Stimulated activated CD4-positive, alpha-beta T cell treated with anti-CD3 and anti-CD28 coated beads, Interleukin-12 subunit alpha, Interleukin-12 subunit beta, amount 100 ng/mL, for 24 hours (primary cell): ENCODE measurements at places on chromosomes 3 and 15.

DNA sequence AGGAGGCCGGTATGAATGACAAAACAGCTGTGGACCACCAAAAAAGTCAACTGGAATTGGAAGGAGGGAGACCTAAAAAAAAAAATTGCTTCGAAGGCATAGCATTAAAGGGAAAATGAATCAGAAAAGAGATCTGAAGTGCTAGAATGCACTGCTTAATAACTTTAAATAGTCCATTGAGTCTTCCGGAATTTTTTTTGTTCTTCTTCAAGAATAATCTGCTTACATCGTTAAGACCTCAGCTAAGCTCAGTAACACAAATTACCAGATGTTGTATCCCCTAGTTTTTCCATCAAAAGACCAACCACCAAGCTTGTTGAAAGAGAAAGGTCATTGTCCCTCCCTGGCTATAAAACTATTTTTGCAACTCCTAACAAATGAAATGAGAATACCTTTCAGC lies 560.5 kb downstream of the NR2F2 start:
- no peak for DNase-seq

DNA sequence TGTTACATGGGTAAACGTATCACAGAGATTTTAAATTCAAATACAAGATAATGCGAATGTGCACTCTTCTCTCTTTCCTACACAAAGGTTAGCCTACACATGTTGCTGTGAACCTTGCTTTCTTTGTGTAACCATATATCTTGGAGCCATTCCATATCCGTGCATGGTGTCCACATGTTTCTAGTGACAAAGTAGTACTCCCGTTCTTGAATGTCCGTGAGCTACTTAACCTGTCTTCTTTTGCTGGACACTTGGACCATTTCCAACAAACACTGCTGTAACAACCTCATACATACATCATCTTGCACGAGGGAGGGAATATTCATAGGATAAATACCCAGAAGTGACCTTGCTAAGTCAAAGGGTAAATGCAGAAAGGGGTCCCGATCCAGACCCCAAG lies 75.0 kb downstream of the STRIT1 start:
- DNase-seq, result no peak

GRCh38 chr3:47414666-47415587 lies 34.1 kb downstream of the PTPN23 start:
- no peak for DNase-seq

GRCh38 chr15:40430271-40430805 lies 10.4 kb upstream of the BAHD1 start:
- DNase-seq, result no peak

- DNase-seq, result no peak
These were observed 226.0 kb upstream of the CHRM5 start for GRCh38 chr15:33742306-33742705.

DNA sequence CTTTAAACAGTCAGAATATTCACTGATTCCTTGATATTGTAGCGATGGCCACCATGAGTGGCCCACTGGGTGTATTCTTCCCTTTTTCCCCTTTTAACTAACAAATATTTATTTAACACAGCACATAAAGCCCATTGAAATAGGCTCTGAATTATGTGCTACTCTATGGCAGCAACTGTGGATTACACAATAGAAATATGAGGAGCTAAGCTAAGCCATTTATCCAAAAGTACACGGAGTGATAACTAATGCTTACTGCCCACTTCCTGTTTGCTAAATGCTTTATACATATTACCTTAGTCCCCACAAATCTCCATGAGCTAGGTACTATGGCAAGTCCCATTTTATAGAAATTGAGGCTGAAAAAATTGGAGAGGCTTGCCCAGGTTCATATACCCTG lies 17.9 kb downstream of the ILDR1 start:
- no peak for DNase-seq

GRCh38 chr15:40075298-40076044 lies 33.2 kb downstream of the BMF start:
- DNase-seq, result no peak

GRCh38 chr3:170623524-170623923 lies 37.6 kb upstream of the SLC7A14 start:
- DNase-seq, result no peak

DNA sequence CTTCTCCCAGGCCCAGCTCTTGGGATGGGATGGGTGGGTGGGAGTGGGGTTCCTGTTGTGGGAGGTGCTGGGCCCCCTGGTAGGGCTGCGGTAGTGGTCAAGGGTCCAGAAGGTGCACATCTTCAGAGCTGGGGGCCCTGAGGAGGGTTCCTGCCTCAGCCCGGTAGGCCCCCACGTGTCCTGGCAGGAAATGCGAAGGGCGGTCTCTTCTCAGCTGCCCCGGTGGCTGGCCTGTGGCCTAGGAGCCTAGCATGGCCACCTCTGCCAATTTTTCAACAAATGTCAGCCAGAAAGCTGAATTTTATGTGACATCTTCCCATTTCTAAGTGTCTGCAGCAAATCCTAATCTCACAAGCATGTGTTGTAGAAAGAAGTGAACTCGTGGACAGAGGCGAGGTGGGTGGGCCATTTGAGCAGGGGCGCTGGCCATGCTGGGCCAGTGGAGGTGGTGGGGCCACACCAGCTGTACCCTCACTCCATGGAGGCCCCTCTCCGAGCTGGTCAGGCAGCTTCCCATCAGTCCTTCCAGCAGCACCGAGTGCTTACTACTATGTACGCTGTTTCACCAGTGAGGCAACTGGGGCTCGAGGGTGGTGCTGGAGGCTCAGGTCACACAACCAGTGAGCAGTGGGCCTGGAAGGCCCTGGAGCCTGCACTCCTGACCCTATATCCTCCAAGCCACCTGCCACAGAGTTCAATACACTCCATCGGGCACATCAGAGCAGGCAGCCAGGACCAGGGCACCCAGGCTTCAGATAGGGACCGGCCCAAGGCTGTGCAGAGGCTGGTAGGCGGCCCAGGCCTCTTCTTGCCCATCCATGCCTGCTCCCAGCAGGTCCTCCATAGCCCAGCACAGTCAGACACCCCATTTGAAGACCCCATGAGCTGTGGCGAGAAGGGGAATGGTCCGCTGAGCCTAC lies 23.2 kb downstream of the FBLN2 start:
- no peak for DNase-seq

DNA sequence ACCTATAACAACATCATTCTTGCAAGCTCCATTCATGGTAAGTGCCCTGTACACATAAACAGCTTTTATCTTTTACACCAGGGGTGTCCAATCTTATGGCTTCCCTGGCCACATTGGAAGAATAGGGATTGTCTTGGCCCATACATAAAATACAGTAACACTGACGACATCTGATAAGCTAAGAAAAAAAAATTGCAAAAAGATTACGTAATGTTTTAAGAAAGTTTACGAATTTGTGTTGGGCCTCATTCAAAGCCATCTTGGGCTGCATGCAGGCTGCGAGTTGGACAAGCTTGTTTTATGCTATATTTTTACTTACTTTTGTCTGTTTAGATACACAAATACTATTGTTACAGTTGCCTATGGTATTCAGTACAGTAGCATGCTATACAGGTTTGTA lies 31.6 kb downstream of the ZNF654 start:
- DNase-seq, result no peak

GRCh38 chr15:82810890-82811426 lies 1.5 kb downstream of the WHAMM start:
- DNase-seq, result peak; percentile 3

DNA sequence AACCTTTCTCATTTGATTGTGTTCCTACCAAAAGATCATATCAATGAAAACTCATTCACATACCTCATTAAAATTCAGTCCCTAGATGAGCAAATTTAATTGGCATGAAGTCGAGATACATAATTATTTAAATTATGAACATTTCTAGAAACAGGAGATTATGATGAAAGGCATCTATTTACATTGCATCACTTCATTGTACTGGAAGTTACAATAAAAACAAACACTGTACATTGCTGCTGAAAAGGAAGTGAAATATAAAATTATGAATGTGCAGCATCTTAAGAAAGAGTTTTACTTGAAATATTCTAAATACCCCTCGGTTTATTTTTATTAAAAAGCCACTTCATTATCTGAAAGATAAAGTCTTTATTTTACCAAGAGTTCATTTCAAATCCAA lies 163.4 kb upstream of the ZNF385D start:
- no peak for DNase-seq

DNA sequence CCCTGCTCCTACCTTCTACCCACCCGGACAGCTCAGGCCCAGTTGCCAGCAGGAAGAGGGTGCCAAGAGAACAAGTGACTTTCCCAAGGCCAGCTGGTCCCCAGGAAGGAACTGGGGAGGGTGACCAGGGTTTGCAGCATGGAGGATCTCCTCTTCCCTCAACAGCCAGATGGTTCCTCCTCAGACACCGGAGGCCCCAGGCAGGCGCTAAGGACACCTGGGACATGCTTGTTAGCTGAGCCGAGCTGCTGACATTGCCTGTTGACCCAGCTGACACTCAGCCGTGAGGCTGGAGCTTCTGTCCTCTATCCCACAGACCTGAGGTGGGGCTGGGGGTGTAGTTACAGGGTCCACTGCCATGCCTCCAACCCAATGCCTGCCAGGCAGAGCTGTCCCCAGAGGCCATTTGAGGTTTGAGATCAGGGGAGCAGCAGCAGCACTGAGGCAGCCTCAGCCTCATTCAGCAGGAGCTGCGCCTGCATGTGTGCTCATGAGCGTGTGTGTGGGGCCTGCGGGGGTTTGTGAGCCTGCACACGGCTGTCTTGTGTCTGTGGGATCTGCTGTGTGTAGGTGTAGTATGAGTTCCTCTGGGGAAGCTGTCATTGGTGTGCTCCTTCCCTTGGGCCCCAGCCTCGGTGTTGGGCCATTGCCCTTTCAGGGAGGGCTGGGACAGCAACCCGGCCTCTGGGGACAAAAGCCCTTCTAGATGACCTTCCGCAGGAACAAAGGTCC lies 7.1 kb downstream of the CPLX3 start:
- DNase-seq, result no peak

GRCh38 chr3:48915296-48915695 lies 3.3 kb upstream of the ARIH2 start:
- no peak for DNase-seq

GRCh38 chr3:16388850-16389441 lies 123.9 kb downstream of the OXNAD1 start:
- DNase-seq, result no peak

DNA sequence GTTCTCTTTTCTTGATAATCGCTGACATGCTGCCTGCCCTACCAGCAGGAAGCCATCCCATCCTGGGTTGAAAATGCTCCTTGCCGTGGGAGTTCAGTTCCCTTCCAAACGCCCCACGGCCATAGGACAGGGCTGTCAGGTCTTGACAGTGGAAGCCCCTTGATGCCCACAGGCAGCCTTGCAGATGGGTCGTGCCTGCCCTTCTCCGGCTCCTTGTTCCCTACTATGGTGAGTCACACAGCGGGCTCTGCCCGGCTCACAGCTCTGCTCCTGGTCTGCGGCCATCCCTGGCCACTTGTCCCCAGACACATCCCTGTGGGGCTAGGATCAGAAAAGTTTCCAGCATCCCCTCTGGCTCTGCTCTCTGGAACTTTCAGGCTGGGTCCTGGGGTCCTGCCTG lies 6.2 kb upstream of the APBA2 start:
- no peak for DNase-seq

- DNase-seq, result peak; percentile 52
These were observed 192.6 kb upstream of the LYSMD4 start for GRCh38 chr15:99925661-99926461.

- no peak for DNase-seq
These were observed 9.3 kb downstream of the PARL start for GRCh38 chr3:183875411-183875810.
